ENCODE measurements at places on chromosomes 5 and 9. TPM values are rescaled to one million over a fixed set of nuclear protein-coding genes. Genes with fewer than 3 reads are reported as not detected.

Gene PTGR1
- total RNA-seq: 40.6 TPM

Gene SNX18
- 54.1 TPM for total RNA-seq

Gene MAML1
- 25.5 TPM for total RNA-seq

Gene TNFSF15
- total RNA-seq: not detected

Gene PCDHB7
- 0.65 TPM for total RNA-seq

Gene CCDC192
- not detected for total RNA-seq

Gene GABRA1
- not detected for total RNA-seq

Gene KIF4B
- total RNA-seq: not detected

- DNase-seq: no peak
Measured at GRCh38 chr9:100217536-100217935, 118.5 kb downstream of the INVS start.

DNA sequence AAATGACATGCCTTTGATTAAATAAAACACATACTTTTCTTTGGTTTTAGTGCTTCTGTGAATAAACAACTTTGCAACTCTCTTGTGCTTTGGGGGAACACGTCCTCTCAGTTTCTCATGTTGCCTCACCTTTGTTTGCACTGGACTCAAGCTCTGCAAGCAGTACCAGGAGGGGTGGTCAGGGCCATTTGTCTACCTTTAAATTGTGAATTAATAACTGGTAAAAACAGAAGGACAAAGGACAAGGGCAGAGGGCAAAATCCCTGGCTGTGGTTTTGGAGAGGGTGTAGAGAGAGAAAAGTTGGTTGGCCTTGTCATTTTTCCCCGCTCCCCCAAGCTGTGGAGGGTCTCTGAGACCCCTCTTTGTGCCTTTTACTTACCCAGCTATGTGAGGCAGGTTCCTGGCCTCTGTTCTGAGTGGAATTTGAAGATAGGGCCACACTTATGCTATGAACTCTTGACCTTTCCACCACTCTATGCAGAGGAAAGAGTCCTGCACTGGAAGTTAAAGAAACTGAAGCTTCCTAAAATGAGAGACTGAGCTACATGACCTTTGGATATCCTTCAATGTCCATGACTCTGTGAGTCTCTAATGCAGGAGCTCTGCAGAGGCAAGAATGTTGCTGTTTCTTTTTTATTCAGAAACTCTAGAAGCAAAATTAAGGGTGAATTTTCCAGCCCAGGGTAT, 55.1 kb upstream of the MOCS2 start:
- no peak for DNase-seq

GRCh38 chr9:120950421-120951388, 24.1 kb upstream of the TRAF1 start:
- no peak for DNase-seq

DNA sequence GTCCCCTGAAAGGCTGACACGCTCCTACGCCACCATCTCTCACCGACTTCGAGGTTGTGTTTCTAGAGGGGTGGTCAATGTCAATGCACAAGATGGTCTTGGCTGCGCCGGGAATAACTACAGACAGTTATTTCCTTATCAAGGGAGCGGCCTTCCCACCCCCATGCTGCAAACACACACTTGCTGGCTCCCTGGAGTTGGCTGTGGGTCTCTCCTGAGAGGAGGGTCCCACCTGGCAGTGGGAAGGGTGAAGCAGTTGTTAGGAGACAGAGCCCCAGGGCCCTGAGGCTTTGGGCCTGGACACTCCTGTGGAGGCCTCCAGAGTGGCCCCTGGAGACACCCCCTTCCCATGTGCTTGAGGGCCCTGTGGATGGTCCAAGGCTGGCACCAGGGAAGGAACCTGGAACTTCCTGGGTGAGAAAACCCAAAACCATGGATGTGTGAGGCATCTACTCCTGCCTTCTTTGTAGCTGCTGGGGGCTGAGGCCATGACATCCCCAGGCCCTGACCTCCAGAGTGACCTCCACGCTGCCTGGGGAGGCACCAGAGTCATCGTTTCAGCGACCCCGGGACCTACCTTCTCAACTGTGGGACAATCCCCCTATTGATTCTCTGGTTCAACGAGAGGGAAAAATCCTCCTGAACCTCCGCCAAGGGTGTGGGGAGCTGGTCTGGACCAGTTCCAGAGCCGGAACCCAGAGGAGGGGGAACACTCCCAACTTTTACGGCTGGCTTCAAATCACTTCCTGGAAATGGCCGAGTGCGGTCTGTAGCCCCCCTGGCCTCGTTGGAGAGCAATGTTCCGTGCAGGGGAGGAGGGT, 101.1 kb upstream of the COL5A1 start:
- no peak for DNase-seq

- no peak for DNase-seq
Measured at GRCh38 chr5:179618923-179619554, 4.4 kb downstream of the HNRNPH1 start.

DNA sequence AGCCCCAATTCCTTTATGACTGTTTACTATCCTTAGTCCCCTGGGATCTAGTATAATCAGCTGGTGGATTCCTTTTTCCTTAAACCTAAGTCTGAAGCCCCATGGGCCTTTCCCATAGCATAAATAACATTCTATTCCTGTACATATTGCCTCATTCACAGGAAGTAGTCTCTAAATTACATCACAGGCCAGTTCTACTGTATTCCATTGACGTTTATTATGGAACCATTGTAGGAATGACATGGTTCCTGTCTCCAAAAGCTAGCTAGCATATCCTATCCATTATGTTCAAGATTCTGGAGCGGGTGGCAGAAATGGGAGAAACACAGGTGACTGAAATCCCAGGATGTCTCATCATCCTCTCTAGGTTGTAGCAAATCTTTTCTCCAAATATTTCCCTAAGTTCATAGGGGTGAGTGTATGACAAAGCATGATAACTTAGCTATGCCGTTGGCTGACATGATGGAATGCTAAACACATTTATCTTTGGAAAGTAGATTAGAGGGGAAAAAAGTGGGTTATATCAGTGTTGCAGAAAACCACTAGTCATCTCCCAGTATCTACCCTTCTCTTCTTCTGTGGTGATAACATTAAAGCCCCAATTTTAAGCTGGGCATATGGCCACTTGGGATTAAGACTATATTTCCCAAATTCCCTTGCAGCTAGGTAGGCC, 140.1 kb downstream of the FGF1 start:
- DNase-seq: no peak

DNA sequence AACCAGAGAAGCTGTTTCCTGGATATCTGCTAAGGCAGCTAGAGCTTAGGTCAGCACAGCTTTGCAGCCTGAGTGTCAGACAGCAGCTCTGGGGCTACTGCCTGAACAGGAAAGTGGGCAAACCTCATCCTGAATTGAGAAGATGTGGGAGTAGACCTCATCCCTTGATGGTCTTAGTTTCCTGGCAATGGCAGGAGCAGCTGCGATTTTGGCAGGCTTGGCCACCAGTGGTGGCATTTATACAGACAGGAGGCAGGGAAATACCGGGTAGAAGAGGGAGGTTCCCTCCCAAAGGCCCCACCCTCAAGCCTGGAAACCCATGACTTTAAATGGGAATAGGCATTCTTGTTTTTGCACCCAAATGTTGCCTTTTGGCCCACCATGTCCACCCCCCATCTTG, 69.7 kb downstream of the LIX1 start:
- no peak for DNase-seq

GRCh38 chr9:88998503-88998902, 7.2 kb downstream of the S1PR3 start:
- no peak for DNase-seq

DNA sequence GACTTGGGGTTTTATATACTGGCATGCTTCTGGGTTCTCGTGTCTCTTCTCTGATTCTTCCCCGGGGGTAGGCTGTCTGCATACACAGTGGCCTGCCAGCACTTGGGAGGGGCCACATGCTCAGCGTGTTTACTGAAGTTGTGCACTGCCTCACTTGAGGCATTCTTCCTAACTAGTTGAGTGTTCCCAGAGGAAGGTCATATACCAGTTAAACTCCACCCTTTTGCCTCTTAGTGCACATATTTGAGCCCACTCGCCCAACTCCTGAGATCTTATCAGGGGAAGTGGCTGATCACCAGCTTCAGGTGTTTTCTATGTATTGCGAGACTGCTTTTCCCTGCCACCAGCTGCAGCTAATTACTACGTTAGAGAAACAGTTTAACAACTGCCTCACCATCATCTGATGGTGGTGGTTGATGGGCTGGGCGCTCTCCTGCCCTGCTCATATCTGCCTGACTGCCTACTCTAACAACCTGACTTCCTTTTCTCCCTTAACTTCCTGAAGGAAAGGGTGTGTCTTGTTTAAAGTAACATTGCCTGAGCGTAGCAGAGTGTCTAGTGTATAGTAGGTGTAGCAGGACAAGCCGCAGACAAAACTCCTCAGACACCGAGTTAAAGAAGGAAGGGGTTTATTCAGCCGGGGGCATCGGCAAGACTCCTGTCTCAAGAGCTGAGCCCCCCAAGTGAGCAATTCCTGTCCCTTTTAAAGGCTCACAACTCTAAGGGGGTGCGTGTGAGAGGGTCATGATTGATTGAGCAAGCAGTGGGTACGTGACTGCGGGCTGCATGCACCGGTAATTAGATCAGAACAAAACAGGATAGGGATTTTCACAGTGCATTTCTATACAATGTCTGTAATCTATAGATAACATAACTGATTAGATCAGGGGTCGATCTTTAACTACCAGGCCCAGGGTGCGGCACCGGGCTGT, 60.1 kb upstream of the CLINT1 start:
- DNase-seq: peak; percentile 86

GRCh38 chr5:62942384-62942783, 363.8 kb downstream of the LRRC70 start:
- DNase-seq: no peak

DNA sequence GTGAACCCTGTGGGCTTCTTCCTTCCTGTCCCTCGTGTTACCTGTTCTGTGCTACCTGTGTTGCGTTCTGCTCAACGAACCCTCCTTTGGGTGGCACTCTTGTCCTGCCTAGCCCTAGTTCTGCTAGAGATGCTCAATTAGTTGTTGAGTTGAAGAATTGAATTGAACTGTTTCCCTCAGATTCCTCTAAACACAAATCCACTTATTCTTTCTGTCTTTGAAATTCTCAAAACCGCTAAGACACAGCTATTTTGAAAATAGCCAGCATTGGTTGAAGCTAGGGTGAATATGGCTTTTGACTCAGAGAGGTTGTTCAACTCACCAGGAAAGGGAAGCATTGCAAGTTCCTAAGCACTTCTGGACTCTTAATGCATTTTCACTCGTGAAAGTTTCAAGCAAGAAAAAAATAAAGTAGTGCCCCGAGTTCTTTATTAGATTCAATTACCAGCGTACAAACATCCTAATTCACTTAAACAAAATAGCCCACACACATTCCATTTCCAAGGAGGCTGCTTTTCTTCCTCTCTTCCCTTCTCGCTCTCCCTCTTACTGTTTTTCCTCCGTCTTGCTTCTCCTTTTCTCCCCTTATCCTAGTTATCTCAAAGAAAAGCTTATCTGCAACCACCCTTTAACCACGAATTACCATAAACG, 642 bp upstream of the ITGA1 start:
- DNase-seq: no peak

DNA sequence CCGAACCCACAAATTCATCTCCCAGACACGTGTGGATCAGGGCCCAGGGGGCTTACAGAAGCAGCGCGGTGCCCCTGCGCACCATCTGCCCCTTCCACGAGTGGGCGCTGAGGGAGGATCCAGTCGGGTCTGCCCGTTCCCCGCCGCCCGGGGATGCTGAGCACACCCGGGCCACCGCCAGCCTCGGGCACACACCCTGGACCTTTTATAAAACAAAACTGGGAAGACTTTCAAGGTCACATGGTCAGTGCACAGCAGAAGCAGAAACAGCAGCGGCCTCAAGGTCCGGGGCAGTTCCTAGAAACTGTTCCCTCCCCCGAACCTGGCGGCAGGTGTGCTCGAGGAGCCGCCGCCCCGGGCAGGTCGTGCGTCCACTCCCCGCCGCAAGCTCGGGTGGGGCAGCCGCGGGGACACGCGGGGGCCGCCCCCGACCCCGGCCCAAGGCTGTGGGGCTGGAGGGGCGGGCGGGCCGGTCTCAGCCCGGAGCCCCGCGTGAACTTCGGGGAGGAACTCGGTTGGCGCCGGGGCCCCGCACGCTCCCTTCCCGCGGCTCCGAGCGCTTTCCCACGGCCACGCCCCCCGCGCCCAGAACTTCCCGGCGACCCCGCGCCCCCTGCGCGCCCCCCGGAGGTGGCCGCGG, 633 bp upstream of the PPP1R26 start:
- no peak for DNase-seq

- no peak for DNase-seq
Measured at GRCh38 chr9:78565481-78565880, 268.6 kb downstream of the PSAT1 start.

- DNase-seq: no peak
Measured at GRCh38 chr5:57172466-57173318, 1.2 kb upstream of the GPBP1 start.

- DNase-seq: no peak
Measured at GRCh38 chr5:31587546-31587945, 51.4 kb upstream of the PDZD2 start.

GRCh38 chr5:160152901-160153300, 33.7 kb upstream of the PWWP2A start:
- DNase-seq: no peak

- DNase-seq: no peak
Measured at GRCh38 chr5:151038801-151039238, 18.4 kb downstream of the GPX3 start.

- DNase-seq: no peak
Measured at GRCh38 chr9:38641985-38642864, 21.8 kb upstream of the ANKRD18A start.

GRCh38 chr9:35910613-35911359, 1.5 kb downstream of the SPAAR start:
- peak; percentile 84 for DNase-seq

DNA sequence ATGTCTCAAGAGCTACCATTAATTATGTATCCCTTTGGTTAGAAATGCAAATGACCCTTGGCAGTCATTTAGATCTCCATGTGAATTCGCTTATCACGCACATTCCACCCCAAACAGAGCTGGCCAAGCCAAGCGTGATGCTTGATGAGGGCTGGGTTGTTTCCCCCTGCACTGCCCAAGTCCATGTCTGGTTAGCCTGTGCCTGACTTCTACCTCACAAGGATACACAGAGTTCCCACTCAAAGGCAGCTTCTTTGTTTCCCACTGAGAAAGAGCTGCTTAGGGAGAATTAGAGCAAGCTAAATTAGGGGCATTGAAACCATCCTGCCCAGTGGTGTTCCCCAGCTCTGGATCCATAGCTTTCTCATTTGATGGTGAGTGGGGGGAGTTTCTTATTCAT, 87.2 kb downstream of the FSTL4 start:
- DNase-seq: no peak

GRCh38 chr5:179231309-179231708, 114.0 kb downstream of the ADAMTS2 start:
- no peak for DNase-seq

- no peak for DNase-seq
Measured at GRCh38 chr5:95649842-95650620, 3.5 kb downstream of the RFESD start.

GRCh38 chr5:136028782-136029742, at the start of gene TGFBI:
Gene TGFBI (plus strand): TSS chr5:136028988. CDS start chr5:136029056, 68 bp downstream.
- DNase-seq: peak; percentile 71

GRCh38 chr5:98163796-98164493, 609.5 kb upstream of the RGMB start:
- no peak for DNase-seq

All from lower leg skin (tissue), 4 donors.